ENCODE measurements at places on chromosomes 4 and X. TPM values are rescaled to one million over a fixed set of nuclear protein-coding genes. Genes with fewer than 3 reads are reported as not detected.

Gene PCDH19
- total RNA-seq: not detected

Gene SULT1E1
- total RNA-seq: 0.24 TPM

Gene CT55
- not detected for total RNA-seq

Gene GUF1
- 15.4 TPM for total RNA-seq

Gene PWWP3B
- total RNA-seq: 0.24 TPM

Gene MAGEH1
- 4.8 TPM for total RNA-seq

Gene PHOX2B
- not detected for total RNA-seq

Gene SATL1
- not detected for total RNA-seq

Gene UGT2B11
- total RNA-seq: not detected

Gene CYLC1
- not detected for total RNA-seq

Gene SERTM2
- not detected for total RNA-seq

Gene CLDN34
- 0.21 TPM for total RNA-seq

Gene NAP1L2
- total RNA-seq: 0.43 TPM

Gene CENPI
- total RNA-seq: 1.7 TPM

Gene GRK4
- total RNA-seq: 2.8 TPM

Gene ADGRG4
- not detected for total RNA-seq

Gene CYBB
- under 0.01 TPM for total RNA-seq

Gene CSAG3
- total RNA-seq: not detected

Gene ANXA3
- total RNA-seq: 321 TPM

Gene TRIM2
- 14.5 TPM for total RNA-seq

Gene ZCCHC4
- total RNA-seq: 11.9 TPM

Gene NUDT6
- total RNA-seq: 5.8 TPM

Gene CXCL9
- total RNA-seq: not detected

Gene SOD3
- 0.64 TPM for total RNA-seq

Gene DKK2
- total RNA-seq: under 0.01 TPM

Gene GPRASP3
- 1.7 TPM for total RNA-seq

Gene DRD5
- not detected for total RNA-seq

Gene ARAP2
- 64.2 TPM for total RNA-seq

Gene ARHGEF6
- total RNA-seq: 0.72 TPM

Gene BST1
- total RNA-seq: not detected

Gene GABRE
- total RNA-seq: 16.8 TPM

Gene KLHL13
- 2.3 TPM for total RNA-seq

Gene IQSEC2
- total RNA-seq: 4.1 TPM

Gene RBBP7
- total RNA-seq: 79.3 TPM

Gene MAP7D2
- 0.24 TPM for total RNA-seq

Gene TMEM35A
- not detected for total RNA-seq

Gene UGT2B7
- 27.7 TPM for total RNA-seq

Gene SLC16A2
- 2.1 TPM for total RNA-seq

Gene XPNPEP2
- total RNA-seq: not detected

Gene GAB1
- total RNA-seq: 7.5 TPM

Measured in tracheal epithelial cell (primary cell).